ENCODE measurements at places on chromosomes 3 and 15.

DNA sequence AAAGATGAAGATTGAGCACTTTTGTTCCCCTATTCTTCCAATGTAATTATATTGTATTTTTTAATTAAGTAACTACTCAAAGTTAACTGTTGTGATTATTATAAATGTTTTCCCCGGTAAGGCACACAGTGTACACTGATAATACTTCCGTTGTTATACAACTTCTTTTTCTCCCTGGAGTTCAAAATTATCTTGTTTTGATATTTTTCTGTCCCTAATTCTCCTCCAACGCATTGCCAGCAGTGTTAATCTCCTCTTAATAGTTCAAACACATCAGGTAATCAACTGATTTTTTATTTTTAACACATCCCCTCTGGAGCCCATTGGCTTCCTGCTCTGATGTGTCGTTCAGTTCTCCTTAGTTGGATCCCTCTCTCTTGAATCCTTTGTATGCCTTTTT, 32.3 kb upstream of the MFSD1 start:
- no peak for DNase-seq

DNA sequence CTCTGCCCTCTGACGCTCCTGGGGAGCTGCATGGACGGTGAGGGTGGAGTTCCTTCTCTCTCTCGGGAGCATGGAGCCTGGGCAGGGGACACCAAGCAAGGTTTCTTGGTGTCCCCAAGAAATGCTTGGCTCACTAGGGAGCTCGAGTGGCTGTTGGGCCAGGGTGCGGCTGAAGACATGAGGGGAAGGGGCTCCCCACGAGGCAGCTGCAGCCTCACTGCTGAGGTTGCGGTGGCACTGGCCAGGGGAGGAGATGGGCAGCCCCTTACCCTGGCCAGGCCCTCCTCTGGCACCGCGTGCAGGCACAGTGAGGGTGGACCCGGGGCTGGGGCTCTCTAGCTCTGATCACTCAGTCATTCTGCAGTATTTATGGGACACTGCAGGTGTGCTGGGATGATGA, 43.5 kb upstream of the SLC41A3 start:
- DNase-seq = no peak

GRCh38 chr15:31080591-31081014, 20.9 kb downstream of the TRPM1 start:
- peak; percentile 16 for DNase-seq

DNA sequence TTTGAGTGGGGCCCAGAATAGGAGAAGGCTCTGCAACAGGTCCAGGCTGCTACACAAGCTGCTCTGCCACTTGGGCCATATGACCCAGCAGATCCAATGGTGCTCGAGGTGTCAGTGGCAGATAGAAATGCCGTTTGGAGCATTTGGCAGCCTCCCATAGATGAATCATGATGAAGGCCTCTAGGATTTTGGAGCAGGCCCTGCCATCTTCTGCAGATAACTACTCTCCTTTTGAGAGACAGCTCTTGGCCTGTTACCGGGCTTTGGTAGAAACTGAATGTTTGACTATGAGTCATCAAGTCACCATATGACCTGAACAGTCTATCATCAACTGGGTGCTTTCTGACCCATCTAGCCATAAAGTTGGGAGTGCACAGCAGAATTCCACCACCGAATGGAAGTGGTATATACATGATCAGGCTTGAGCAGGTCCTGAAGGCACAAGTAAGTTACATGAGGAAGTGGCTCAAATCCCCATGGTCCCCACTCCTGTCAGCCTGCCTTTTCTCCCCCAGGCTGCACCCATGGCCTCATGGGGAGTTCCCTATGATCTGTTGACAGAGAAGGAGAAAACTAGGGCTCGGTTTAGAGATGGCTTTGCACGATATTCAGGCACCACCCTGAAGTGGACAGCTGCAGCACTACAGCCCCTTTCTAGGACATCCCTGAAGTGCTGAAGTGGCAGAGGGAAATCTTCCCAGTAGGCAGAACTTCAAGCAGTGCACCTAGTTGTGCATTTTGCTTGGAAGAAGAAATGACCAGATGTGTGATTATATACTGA, 971.4 kb downstream of the MCTP2 start:
- DNase-seq = no peak

GRCh38 chr3:162368417-162368816, 871.8 kb downstream of the OTOL1 start:
- no peak for DNase-seq

- no peak for DNase-seq
Observed at GRCh38 chr15:89230277-89230676, 8.9 kb upstream of the RLBP1 start.

All from activated CD4-positive, alpha-beta T cell treated with anti-CD3 and anti-CD28 coated beads, Interleukin-2, amount 50 U/mL, for 1 hour (primary cell).